ENCODE measurements at places on chromosomes 2 and 18.

DNA sequence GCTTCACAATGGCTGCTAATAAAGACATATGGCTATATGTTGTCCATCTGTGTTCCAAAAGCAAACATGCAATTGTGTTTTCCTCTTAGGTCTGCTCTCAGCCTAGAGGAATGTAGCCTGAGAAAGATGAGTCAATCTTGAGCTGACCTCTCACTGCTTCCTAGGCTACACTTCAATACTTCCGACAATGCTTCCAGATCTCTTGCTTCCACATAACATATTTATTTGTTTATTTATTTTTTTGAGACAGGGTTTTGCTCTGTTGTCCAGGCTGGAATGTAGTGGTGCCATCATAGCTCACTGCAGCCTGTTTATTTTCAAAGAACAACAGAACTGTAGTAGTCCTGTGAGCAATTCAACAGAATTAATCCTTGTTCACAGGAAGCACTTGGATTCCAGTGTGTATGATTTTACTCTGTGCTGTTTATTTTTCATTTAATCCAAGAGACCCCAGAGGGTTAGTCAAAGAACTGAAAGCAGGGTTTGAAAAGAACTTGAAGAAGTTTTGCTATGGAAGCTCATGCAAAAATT, 437.9 kb downstream of the TXNL1 start:
- no peak for DNase-seq

DNA sequence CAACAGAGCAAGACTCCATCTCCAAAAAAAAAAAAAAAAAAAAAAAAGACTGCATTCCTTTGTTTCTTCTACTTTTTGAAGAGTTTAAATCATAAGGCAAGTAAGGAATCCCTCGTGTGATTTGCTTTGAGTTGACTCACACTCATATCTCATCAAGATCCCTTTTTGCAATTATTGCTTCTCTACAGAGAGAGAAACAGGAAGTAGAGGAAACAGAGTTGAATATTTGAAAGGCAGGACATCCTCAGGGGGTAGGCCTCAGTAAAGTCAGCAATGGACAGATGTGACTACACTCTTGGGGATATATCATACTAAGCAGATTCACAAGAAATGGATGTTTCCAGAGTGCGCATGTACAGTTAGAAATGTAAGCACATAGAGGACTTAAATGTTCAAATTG, 11.2 kb upstream of the EFR3B start:
- DNase-seq = no peak

- no peak for DNase-seq
These were observed 70.8 kb downstream of the TPGS2 start for GRCh38 chr18:36757991-36758390.

GRCh38 chr2:212032536-212033219, 505.9 kb downstream of the ERBB4 start:
- DNase-seq = no peak

GRCh38 chr18:58501066-58501896, 127.6 kb downstream of the ALPK2 start:
- DNase-seq = no peak

DNA sequence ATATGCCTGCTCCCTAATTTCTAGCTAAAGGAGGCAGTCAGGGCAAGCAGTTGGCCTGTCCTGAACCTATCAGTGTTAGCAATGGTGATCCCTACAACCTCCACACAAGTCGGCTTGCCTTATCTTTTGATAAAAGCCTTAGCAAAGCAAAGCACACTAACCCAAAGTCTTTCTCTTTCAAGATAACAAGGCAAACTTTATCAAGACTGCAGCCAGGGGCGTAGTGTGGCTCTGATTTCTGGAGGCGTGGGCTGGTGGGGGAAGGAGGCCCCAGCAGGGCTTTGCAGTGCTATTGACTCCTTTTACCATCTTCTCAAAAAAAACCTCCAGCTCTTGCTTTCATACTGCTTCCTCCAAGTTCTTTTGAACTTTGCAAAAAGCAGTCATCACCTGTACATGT, 40.2 kb upstream of the LAMA1 start:
- DNase-seq = no peak

DNA sequence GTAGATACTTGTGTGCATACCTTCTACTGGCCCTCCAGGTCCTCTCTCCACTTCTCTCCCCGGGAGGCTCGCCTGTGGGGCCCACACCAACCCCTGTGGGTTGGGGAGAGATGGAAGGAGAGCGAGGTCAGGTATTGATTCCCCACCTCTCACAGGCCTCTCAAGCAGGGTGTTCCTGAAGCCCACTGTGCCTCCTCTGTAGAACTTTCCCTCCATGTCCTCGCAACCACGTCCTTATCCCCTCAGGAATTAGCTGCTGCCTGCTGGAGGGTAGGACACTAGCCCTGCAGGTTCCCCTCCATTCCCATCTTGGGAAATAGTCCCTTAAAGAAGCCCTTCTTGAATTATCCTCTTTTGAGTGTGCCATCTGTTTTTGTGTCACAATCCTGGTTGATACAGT, 38.9 kb upstream of the KLF11 start:
- no peak for DNase-seq

DNA sequence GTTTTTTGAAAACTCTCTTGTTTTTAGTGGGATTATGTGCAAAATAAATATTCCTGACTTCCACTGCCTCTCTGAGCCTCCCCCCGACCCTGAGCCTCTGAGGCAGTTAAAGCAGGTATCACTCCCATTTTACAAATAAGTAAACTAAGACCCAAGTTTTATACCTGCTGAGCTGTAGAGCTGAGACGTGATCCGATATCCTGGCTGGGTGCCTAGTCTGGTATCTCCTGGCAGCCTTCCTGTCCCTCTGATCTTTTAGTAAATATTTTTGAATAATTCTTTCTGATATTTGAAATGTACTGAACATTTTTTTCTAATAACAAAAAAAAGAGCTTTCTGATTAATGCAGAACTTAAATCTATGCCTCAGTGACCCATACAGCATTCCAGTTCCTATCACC, 108.3 kb upstream of the NOSTRIN start:
- no peak for DNase-seq

- peak; percentile 9 for DNase-seq
These were observed 4.8 kb downstream of the ITGA4 start for GRCh38 chr2:181462033-181462432.
